ENCODE measurements at places on chromosomes 4 and X.

GRCh38 chrX:104343428-104344129 lies 88.8 kb upstream of the ESX1 start:
- no peak overlapping the region for H3K4me3 ChIP-seq
- no peak for DNase-seq
- no peaks in the 10 kb centered on the region for H3K36me3 ChIP-seq
- no peaks in the 10 kb centered on the region for H3K4me1 ChIP-seq
- no peaks in the 10 kb centered on the region for H3K27me3 ChIP-seq
- no peak overlapping the region for H3K27ac ChIP-seq

- no peaks in the 10 kb centered on the region for H3K27me3 ChIP-seq
- peak overlapping the region; percentile 80 for H3K27ac ChIP-seq
- DNase-seq: no peak
Observed at GRCh38 chrX:150845091-150845490, 53.4 kb downstream of the CD99L2 start.

- H3K27me3 ChIP-seq: no peaks in the 10 kb centered on the region
- no peak overlapping the region for H3K27ac ChIP-seq
- H3K36me3 ChIP-seq: no peaks in the 10 kb centered on the region
- no peak overlapping the region for H3K4me3 ChIP-seq
- no peaks in the 10 kb centered on the region for H3K4me1 ChIP-seq
- no peak for DNase-seq
Observed at GRCh38 chr4:77393996-77394395, 211.6 kb upstream of the CXCL13 start.

GRCh38 chrX:68196939-68197791 lies 236.1 kb downstream of the OPHN1 start:
- no peaks in the 10 kb centered on the region for H3K27me3 ChIP-seq
- H3K36me3 ChIP-seq: peaks cover 5% of the 10 kb centered on the region
- no peak for DNase-seq

GRCh38 chrX:83501003-83501402 lies 7.1 kb upstream of the POU3F4 start:
- DNase-seq: no peak
- no peak overlapping the region for H3K27ac ChIP-seq
- no peaks in the 10 kb centered on the region for H3K36me3 ChIP-seq
- peaks cover 14% of the 10 kb centered on the region for H3K27me3 ChIP-seq
- no peaks in the 10 kb centered on the region for H3K4me1 ChIP-seq
